ENCODE measurements at places on chromosomes 1 and 21. TPM values are rescaled to one million over a fixed set of nuclear protein-coding genes. Genes with fewer than 3 reads are reported as not detected.
A peak's percentile ranks its signal among the peaks of the same experiment; 100 is the strongest.

Gene SLC22A15
- 11.5 TPM for total RNA-seq

Gene LCK
- 0.50 TPM for total RNA-seq

GRCh38 chr1:236706183-236706582, 19.9 kb downstream of the ACTN2 start:
- DNase-seq: no peak

GRCh38 chr1:10685808-10686403, 110.5 kb downstream of the CASZ1 start:
- no peak for DNase-seq

Gene PADI3
- not detected for total RNA-seq

DNA sequence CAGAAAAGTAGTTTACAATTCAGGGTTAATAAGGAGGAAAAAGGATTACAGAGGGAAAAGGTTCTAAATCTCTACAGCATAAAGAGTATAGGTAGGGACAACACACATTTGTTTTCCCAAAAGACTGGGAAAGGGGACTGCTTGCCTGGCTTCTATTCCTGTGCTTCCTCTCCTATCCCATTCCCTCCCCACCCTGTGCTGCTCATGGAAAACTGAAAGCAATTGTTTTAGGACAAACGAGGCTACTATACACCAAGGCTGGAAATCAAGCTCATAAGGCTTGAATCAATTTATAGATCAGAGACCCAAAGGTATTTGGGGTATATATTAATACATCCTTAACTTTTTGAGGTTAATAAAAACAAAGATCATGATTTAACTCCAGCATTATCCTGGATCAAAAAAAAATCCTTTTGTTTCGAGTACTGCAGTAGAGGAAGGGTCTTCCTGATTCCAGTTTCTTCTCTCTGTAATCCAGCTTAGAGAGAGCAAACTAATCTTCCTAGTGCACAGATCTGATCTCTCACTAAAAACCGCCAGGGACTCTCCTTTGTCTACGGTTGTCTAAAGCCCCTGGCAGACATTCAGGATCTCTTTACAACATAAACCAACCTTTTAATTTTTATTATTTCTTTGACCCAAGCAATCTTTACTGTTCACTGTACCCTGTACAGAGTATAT, 37.4 kb upstream of the A3GALT2 start:
- DNase-seq: no peak

DNA sequence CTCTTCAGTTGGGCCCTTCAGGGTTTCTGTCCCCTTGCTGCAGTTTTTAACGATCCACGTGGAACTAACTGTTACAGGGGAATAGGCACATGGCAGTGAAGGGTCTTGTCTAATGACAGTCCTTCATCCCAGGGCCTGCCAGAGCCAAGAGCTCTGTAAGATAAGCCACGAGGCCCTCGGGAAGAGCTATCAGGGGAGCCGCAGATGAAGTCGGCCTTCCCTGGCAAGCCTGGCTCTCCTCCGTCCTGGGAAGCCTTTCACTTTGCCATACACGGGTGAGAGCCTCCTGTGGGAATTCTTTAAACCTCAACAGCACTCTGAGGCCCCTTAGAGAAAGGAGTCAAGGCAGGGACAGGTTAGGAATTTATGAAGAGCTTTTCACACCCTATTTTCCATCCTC, 29.0 kb downstream of the ACP6 start:
- DNase-seq: no peak

DNA sequence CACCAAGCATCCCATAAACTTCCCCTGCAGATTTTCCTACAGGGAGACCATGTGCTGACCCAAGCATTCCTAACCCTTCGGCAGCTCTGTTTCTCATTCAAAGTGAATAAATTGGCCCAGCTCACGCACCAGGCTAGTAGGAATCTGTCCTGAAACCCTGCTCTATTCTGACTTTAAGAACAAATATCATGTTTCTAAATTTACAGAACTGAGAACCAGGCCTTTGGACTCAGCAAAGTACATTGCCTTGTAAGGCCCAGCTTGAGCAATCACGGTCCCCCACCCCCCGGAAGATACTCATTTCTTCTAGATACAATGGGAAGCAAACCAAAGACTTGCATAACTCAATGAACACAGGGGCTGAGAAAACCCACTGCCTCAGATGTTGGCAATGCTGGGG, 160.1 kb upstream of the NFIA start:
- peak; percentile 51 for DNase-seq

Gene KLHL21
- total RNA-seq: 131 TPM

Gene PLA2G5
- total RNA-seq: 47.1 TPM

Gene HUNK
- total RNA-seq: 0.40 TPM

Gene DNALI1
- total RNA-seq: 2.3 TPM

Gene TGFBR3
- 26.2 TPM for total RNA-seq

DNA sequence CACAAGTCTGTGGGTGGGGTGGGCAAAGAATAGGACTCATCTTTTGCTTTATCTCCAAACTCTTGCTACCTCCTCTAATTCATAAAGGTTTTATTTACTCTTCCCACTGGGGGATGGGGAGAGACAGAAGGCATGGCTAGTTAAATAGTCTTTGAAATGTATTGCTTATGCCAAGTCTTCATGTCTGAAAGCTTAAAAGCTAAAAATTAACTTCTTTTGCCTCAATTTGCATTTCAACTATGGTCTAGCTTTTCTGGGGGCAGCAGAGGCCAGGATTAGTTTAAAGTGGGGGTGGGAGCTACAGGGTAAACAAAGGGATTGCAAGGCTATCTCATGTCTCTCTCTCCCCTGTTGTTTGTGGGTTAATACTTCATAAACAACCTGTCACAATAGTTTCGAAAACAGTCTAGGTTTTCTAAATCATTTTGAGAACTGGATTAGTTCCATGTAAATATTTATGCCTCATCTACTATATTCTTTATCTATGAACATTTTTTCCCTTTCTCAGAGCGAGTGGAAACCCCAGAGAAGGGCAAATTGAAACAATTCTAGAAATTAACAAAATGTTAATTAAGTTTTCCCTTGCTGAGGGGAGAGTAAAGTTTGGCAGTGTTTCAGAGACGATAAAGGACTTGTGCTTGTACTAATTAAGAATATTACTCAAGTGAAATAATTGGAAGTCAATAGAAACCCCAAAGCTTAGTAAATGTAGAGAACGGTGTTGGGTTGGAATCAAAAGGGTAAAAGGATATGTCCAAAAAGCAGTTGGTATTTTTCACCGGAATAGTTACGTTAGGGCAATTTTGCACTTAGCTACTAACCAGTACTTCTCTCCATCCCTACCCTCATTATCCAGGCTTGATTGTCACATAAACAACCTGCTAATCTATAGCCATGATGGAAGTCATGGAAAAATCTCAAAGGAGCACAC, 182.2 kb downstream of the GIPC2 start:
- no peak for DNase-seq

Gene HSPG2
- 269 TPM for total RNA-seq

GRCh38 chr1:154840269-154841176, 29.6 kb downstream of the KCNN3 start:
- DNase-seq: no peak

Gene BNIPL
- 0.32 TPM for total RNA-seq

- DNase-seq: no peak
Observed at GRCh38 chr1:201324821-201325677, 41.7 kb downstream of the PKP1 start.

DNA sequence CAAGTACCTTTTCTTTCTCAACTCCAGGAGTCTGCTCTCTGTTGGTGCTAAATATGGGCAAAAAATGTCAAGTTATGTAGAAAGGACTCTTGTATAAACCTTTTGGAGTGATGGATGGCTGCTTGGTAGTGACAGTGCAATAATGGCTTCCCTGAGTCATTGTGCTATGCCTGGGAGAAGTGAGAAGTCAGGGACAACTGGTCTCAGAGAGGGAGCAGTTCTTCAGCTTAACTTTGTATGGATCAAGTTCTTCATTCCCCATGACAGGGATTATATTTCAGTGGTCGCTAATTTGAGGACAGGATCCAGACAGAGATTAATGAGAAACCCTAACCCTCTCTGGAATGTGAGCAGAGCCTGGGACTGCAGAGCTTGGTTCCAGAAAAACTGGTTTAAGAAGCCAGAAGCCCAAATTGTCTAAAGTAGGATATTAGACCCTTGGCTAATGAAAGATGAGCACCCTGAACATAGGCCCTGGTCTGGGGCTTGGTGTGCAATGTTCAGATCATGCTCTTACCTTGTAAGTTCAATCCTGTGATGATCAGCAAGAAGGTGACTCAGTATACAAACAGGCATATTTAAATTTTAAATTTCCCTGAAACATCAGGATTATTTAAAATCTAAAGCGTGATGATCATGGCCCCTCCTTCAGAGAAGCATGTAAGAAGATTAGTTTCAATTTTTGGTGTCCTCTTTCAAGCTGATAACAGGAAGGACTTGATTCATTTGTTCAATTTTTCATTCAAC, 50.9 kb downstream of the NTMT2 start:
- DNase-seq: no peak

Gene S100A7
- not detected for total RNA-seq

GRCh38 chr1:15719381-15720120, 16.5 kb upstream of the SLC25A34 start:
- no peak for DNase-seq

- peak; percentile 82 for DNase-seq
Observed at GRCh38 chr21:36784947-36785346, 86.0 kb downstream of the SIM2 start.

GRCh38 chr1:182135946-182136345, 74.4 kb upstream of the ZNF648 start:
- no peak for DNase-seq

Gene MX2
- 7.1 TPM for total RNA-seq

Gene PALMD
- 115 TPM for total RNA-seq

GRCh38 chr1:37035796-37036666, 1.7 kb upstream of the GRIK3 start:
- DNase-seq: no peak

Gene BMP8B
- total RNA-seq: 0.40 TPM

Gene SPATA21
- total RNA-seq: not detected

DNA sequence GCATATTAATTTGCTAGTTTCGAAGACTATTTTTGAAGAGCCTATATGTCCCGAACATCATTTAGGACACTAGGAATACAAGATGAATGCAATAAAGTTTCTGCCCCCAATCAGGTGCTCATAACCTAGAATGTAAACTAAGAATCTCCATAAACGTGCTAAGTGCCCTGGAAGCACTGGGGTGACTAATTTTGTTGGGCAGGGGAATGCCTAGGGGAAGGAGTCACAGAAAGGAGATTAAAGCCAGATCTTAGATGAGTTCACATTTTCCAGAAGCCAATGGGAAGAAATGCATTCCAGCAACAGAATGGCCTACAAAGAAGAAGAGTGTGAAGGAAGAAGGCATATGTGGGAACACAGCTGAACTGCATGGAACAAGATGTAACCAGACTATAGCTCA, 19.5 kb downstream of the SCYL3 start:
- no peak for DNase-seq

- no peak for DNase-seq
Observed at GRCh38 chr1:8147956-8148355, 121.8 kb upstream of the ERRFI1 start.

Gene NTNG1
- 0.57 TPM for total RNA-seq

Gene PTBP2
- total RNA-seq: 12.4 TPM

- DNase-seq: no peak
Observed at GRCh38 chr1:27517907-27518718, 28.1 kb upstream of the WASF2 start.

DNA sequence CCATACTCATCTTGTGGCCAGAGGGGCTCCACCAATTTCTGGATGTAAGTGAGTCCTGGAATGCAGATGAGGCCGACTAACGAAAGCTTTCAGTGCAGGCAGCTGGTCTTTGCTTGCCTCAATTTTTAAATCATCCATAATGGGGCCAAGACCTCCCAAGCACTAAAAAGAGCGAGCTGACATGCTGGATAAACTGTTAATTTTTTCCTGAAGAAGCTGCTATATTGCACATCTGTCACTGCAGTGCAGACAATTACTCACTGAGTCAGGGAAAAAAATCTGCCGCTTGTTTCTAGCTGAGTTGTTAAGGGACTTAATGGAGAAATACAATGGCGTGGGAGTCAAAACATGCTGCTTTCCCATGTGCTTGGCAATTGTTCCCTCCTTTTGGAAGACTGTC, 205.5 kb downstream of the GPATCH2 start:
- no peak for DNase-seq

- DNase-seq: no peak
Observed at GRCh38 chr1:77762072-77762476, 2.4 kb upstream of the USP33 start.

Gene LCE2B
- not detected for total RNA-seq

- DNase-seq: peak; percentile 89
Observed at GRCh38 chr1:204431310-204432184, 19.9 kb upstream of the PPP1R15B start.

Gene EPHB2
- 2.4 TPM for total RNA-seq

GRCh38 chr1:82947278-82947677, 1051.7 kb downstream of the TTLL7 start:
- DNase-seq: no peak

GRCh38 chr1:162680419-162681121, 48.3 kb downstream of the DDR2 start:
- no peak for DNase-seq

DNA sequence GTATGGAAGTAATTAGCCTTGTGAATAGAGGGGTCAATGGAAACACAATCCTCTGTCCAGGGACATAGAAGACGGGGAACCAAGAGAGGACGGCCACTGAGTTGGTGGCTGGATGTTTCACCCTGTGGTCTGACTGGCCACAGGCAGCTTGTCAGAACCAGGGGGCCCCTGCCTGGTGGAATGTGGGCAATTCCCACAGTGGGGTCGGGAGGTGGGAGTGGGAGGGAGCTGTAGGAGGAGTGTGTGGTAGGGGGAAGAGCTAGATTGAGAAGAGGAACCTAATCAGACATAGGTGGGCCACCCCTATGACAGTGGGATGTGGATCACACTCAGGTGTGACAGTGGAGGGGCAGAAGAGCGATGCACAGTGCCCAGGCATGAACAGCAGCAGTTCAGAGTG, 31.3 kb downstream of the TRIM62 start:
- DNase-seq: no peak

DNA sequence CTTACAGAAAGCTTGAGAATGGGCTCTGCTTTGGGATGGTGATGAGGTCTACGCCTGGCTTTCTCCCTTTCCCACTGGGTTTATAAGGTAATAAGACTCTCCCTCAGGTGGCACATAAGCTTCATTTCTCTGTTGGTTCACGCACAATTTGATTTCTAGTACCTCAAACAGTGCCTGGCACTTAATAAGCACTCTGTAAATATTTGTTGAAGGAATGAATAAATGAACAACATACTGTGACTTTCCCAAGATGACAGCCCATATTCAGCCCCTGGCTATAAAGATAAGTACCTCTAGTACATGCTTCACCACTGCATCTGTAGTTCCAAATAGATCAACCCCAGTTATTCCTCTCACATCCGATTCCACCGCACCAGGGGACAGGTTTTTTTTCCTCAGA, 17.8 kb downstream of the COPA start:
- no peak for DNase-seq

- DNase-seq: no peak
Observed at GRCh38 chr1:243416495-243416894, 160.7 kb downstream of the SDCCAG8 start.

Data from left ventricle myocardium superior (tissue), 1 donor.